ENCODE measurements at places on chromosomes 5 and 9.

DNA sequence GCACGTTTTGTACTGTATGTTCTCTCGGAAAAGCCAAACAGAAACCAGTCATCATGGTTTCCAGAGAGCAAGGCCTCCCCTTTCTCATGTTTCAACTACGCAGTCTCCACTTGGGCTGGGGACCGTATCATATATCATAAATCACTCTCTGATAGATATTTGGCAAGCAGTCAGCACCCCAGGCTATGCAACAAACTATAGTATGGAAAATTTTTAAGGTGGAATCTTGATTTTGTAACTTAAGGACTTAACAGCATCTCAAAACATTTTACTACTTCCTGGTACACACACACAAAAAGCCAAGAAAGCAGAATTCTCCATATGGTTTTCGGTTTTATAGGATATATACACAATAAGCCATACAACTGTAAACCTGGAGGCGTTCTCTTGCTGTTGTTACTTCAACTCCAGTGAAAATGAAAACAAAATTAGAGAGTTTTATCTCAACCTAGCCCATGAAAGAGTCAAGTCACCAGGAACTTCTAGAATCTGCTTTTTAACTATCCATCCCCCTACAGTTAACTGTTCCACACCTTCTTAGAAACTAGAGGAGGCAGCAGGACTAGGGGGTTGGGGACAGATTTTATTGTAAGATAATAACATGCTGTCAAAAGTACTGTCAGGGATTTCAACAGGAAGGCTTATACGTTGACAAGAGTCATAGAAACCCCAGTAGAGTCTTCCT is 283.4 kb downstream of the NFIB start:
- DNase-seq = no peak

DNA sequence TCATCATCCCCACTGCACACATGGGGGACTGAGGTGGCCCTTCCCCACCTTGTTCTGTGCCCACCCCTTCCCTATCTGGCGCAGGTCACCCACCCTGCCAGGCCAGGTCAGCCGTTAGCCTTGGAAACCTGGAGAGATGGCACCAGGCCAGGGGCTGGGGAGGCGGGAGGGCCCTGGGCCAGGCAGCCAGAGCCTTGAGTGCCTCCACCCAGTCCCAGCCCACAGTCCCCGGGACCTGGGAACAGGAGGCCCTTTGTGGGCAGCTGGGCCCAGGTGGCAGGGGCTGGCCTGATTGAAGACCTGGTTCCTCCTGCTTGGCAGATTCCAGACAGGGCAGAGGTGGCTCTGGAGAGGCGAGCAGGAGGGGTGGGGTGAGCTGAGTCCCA is 70.6 kb downstream of the LRSAM1 start:
- DNase-seq = no peak

DNA sequence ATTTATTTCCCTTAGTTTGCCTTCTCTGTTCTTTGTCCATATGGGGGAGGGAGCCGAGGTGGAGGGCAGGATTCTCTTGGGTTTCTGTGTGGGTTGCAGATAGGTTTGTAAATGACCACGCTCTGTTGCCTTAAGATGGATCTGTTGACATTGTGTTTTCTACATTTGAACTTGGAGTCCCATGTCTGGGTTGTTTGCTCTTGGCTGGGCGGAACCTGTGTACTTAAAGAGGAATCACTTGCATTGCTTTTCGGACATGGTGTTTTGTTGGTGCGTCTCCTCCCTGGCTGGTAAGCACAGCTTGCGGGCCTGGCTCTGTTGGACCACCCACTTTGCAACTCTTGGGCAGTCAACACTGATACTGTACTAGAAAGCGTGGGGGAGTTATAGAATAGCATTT is 45.9 kb downstream of the EHMT1 start:
- no peak for DNase-seq

- no peak for DNase-seq
These were observed 245.3 kb downstream of the SH3GL2 start for GRCh38 chr9:17824191-17824590.

- DNase-seq = no peak
These were observed 4.8 kb downstream of the RASGRF2 start for GRCh38 chr5:80964919-80965318.

DNA sequence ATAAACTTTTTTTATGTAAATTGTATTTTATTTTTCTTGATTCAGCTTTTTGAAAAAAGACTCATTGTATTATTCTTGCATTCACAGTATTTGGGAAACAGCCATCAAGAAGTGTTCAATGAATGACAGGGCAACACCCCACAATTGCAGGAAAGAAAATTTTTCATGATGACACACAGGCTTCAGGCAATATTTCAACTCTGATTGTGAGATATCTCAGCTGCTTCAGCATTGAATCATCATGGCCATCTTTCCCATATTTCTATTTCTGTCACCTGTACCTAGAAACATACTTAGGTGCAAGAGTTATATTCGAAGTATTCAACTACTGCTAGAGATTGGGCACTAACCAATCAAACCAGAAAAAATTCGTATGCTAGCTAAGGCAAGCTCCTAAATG is 446.0 kb downstream of the ISL1 start:
- DNase-seq = no peak

- no peak for DNase-seq
These were observed 34.5 kb upstream of the SPARC start for GRCh38 chr5:151721087-151721646.

GRCh38 chr9:132585954-132586829 is 3.8 kb downstream of the BARHL1 start:
- no peak for DNase-seq

GRCh38 chr9:105311306-105311705 is 66.9 kb downstream of the SLC44A1 start:
- DNase-seq = no peak

GRCh38 chr9:132586830-132587591 is 4.6 kb downstream of the BARHL1 start:
- DNase-seq = no peak

DNA sequence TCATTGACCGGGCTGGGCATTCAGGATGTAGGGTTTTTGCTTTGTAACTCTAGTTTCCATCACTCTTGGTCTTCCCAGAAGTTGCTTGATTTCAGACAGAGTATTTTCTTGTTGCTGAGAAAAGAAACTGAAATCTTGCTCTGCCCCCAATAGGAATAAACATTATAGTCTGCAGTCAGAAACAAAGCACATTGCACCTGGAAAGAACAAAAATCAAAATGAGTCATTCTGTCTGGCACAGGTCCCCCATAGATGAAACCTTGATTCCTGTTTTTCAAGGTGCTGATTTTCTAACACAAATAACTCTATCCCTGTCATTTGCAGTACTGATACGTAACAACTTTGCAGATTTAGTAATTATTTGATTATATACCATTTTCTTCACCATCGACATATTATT is 232.1 kb downstream of the FBXO4 start:
- no peak for DNase-seq

DNA sequence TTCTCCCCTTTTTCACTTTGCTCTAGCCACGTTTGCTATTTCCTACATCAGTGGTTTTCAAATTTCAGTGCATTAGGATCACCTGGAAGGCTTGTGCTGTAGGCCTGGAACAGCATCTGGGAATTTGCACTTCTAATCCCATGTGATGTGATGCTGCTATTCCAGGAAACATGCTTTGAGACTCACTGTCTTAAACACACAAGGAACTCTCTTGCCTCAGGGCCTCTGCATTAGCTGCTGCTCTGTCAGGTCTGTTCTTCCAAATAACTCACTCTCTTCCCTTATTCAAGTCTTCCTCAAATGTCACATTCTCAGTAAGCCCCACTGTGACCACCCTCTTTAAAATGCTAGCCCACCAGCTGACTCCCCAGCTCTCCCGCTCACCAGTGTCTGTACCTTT is 204.0 kb downstream of the DNAH5 start:
- no peak for DNase-seq

GRCh38 chr9:37029776-37030610 is 4.1 kb downstream of the PAX5 start:
- no peak for DNase-seq

GRCh38 chr9:113906411-113907110 is 30.5 kb downstream of the ZNF618 start:
- no peak for DNase-seq

DNA sequence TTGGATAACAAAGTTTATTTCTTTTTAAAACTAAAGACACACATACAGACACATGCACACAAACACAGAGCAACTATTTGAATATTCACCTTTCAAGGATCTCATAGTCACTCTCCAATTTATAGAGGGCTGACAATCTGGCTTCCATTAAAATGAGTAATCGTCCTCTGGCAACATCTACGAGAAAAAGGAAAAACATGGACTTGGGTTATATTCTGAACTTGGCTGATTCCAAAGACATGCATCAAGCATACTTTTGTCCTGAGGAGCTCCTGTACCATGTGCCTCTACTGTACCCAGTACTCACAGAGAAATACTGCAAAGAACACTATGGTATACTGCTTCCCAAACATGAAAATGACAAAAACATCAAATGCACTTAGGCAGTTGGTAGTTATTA is 15.4 kb downstream of the IARS1 start:
- no peak for DNase-seq

DNA sequence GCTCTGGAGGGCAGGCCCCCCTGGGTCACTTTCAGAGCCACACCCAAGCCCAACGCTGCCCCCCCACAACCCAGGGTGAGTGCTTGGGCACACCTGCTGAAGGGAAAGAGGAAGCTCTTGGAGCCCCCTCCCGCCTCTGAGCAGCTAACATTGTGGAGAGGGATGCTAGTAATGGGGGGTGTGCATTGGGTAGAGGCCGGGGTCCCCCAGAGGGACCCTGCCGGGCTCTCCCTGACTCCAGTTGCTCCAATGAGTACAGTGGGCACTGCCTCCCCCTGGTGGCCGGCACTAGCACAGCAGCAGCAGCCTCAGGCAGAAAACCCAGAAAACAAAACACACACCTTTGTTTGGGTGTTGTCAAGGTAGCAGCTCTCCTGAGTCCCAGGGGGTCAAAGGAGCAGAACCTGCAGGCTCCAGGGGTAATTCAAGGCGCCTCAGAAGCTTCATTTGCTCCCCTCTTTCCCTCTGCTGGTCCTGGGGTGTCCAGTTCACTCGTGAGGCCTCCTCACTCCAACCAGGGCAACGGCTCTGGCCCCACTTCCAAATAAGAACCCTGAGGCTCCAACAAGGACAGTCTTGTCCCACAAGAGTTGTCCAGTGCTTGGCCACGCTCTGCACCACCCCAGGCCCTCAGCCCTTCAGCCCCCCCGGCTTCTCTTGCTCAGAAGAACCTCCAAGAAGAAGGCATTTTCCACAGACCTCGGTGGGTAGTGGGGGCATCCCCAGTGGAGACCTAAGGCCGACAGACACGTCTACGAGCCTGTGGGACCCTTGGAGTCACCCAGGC is 16.1 kb downstream of the GBGT1 start:
- peak; percentile 41 for DNase-seq

DNA sequence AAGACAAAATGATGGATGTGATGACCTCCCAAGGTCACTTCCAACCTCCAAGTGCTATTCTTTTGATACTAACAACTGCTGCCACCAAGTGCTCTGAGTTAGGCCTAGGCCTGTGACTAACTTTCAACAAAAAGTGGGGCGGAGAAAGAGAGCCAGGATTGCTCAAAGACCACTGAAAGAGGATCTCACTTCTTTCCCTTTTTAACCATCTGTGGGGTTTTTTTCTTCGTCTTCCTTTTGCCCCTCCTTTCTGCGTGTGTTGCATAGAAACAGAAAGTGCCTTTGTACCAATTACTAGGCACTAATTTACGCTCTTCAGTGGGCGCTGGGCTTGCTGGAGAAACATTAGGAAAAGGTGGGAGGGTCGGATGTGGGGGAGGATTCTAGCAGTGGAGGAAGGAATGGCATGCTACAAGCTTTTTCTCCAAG is 8.0 kb downstream of the KLF9 start:
- DNase-seq = no peak

DNA sequence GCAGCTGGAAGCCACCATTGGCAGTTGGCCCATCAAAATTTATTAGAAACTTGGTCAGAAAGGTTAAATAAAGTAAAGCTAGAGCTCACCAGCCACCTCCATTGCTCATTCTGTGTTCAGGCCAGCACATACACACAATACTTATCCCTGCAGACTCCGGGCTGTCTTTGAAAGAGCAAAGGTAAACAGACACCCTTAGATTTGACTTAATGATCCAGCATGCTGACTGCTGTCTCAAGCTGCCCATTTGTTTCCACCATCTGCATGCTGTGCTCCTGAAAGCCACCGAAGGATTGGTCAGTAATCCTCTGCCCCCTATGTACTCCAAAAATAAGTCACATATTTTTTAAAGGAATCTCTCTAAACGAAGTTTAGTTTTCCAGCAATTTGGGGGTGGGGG is 1059.8 kb upstream of the DMAC1 start:
- no peak for DNase-seq

- DNase-seq = no peak
These were observed 417 bp downstream of the SRD5A1 start for GRCh38 chr5:6633469-6634245.

GRCh38 chr5:179264053-179264782 is 81.0 kb downstream of the ADAMTS2 start:
- DNase-seq = no peak

- DNase-seq = no peak
These were observed 418.5 kb upstream of the COX7C start for GRCh38 chr5:86199287-86199686.

- no peak for DNase-seq
These were observed 448 bp downstream of the RELL2 start for GRCh38 chr5:141637123-141637766.

DNA sequence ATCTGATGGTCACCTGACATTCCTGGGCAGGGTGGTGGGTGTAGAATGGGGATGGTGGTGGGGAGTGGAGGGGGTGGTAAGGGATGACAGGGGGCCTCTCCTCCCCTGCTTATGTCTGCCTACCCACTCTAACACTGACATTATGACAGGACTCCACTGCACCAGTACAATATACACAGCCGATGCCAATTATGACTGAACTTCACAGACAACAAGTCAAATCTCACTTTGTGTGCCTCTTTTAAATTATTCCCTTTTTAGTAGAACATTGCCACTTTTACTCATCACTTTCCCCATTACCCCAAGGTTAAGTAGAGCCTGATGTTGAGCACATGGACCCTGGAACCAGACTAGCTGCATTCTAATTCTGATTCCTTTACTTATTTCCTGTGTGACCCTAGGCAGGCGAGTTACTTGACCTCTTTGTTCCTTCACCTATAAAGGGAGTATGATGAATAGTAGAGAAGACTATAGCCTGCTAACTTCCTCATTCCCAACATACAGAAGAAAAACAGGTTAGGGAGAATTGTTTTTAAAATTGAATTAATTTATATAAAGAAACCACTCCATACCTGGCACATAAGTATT is 464.7 kb downstream of the DMRT2 start:
- DNase-seq = no peak

DNA sequence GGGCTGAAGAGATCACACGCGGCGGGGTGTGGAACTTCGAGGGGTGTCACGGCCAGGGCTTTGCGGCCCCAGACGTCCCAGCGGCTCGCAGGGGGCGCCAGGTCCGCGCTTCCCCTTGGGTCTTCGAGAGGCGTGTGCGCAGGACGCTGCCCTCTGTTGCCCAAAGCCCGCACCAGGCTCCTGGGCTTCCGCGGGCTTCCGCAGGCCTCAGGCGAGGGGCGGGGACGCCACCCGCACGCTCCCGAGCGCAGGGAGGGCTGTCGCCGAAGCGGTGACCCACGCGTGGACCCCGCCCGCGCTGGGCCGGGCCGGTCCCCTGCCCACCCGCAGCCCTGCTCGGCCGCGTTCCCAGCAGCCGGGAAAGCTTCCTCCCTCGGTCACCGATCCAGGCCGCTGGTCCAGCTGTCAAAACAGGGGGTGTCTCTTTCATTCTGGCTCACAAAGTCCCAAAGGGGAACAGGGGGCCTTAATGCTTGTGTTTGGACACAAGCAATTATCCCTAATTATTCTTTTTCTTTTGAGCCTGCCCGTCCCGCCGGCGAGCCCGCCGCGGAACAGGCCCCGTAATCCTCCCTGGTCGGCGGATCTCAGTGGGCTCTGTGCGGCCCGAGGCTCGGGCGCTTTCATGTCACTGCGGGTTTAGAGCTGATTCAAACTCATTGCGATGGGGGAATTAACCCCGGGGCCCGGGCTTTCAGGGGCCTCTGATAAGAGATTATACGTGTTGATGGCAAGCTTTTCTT is 60.6 kb downstream of the TMEM174 start:
- no peak for DNase-seq
